Fibroblast of skin of right biceps (primary cell): ENCODE measurements at places on chromosomes 7 and 10.
A peak's percentile ranks its signal among the peaks of the same experiment; 100 is the strongest.

DNA sequence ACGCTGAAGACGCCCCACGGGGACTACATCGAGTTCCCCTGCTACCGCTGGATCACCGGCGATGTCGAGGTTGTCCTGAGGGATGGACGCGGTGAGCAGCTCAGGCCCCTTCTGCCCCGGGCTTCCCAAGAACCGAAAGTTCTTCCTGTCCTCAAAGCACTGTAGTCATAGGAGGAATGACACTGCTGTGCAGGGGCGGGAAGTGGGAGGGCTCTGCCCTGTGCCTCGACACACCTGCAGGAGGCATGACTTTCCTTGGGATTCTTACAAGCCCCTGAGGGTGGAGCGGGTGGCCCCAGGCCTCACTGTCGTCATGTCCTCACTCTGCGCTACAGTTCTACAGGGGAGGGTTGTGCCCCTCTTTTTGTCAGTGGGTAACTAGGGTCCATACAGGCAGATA, 8.6 kb downstream of the ALOX5 start:
- DNase-seq: no peak

- DNase-seq: no peak
These were observed 12.9 kb downstream of the UPP1 start for GRCh38 chr7:48101968-48102367.

- DNase-seq: no peak
These were observed 16.0 kb downstream of the IL2RA start for GRCh38 chr10:6045878-6046772.

DNA sequence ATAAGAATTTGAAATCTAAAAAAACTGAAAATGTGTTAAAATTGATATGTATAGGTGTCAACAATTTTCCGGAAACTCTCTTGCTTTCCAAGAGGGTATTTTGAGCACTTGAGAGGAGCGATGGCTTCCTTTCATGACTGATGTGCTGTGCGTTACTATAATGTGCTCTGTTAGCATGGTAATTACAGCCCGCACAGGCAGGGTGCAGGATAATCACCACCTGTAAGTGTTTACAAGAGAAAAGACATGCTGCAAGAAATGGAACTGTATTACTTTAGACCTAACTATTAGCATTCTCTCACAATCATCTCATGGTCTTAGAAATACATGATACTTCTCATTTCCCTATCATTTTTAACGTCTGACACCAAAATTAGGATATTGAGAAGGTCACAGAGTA, 92.4 kb upstream of the ADARB2 start:
- DNase-seq: no peak

DNA sequence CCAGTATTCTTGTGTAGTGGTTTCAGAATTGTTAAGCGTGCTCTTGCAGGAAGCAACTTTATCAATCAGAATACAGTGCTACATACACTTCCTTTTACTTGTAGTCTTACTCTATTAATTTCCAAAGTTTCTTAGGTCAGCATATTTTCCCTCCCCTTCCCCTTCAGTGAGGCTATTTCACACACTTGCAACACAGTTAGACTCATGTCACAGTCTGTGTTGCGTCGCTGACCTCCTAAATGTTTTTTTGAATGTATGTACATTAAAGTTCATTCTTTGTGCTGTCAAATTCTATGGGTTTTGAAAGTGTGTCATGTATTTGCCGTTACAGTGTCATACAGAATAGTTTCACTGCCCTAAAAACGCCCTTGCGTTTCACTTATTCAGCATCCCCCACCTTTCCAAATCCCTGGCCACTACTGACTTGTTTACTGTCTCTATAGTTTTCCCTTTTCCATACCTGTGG, 5.4 kb upstream of the HKDC1 start:
- no peak for DNase-seq

GRCh38 chr10:44979281-44980191, 927 bp upstream of the DEPP1 start:
- no peak for DNase-seq

DNA sequence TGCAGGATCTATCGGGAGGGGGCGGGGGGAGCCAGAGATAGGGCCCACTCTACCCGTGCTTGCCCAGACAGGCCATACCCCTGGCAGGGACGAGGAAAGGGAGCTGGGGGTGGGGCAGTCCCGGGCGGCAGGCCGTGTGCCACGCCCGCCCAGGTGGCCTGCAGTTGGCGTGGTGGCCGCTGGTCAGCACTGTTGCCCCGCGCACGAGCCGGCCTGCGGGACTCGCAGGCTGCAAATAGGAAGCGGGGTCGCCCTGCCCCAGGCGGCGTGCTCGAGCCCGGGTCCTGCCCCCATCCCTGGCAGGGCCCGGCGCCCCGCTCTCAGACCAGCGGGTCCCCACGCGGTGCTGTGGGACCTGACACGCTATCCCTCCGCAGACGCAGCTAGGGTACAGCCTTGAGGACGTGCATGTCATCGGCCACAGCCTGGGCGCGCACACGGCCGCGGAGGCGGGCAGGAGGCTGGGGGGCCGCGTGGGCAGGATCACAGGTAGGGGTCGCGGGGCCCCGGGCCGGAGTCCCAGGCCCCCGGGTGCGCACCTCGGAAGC, 6.7 kb downstream of the PNLIPRP2 start:
- DNase-seq: no peak

GRCh38 chr10:32893434-32893833, 64.6 kb downstream of the ITGB1 start:
- DNase-seq: no peak

DNA sequence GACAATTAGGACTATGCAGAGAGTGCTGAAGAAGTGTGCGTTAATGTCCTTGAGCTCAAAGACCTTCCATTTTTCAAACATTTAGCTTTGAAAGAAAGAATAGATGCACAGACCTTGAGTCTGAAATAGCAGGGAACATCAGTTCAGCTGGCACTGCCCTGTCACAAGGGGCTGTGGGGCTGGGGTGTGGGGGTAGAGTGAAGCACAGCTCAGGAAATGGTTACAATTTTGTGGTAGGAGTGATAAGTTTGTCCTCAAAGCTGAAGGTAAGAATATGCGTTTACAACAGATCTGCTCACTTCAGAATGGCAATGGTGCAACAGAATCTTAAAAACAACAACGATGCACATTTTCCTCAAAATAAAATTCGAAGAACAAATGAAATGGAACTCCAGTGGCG, 33.6 kb downstream of the SMKR1 start:
- DNase-seq: no peak

DNA sequence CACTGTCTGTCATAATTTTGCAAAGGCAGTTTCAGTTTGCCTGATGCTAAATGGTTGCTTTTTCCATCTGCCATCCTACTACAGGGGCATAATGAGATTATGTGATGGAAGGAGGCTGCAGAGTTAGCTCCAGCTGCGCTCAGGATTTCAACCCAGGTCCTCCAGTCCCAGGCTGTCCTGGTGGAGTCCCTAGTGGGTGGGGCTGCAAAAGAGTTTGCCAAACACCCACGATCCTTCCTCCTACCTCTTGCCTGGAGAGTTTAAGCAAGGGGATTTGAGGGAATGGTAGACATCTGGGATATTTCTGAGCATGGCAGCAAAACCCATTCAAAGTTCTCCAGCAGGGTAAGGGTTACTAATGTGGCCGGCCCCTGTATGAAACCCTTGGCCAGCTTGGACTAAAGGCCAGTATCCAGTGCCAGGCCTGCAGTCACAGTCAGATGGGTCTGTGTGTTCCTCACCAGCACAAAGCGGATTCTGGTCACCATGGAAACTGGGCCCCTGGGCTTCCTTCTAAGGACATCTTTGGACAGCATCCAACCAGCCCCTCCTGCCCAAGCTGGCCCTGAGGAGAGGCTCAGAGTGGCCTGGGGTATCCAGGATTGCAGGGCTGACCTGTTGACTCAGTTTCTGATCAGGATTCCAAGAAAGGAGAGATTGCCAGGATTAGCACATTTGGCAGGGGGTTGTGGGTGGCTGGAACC, 42.7 kb upstream of the CHST3 start:
- no peak for DNase-seq

- DNase-seq: no peak
These were observed 12.4 kb downstream of the POLL start for GRCh38 chr10:101575580-101576210.

- no peak for DNase-seq
These were observed 83.5 kb downstream of the ST7 start for GRCh38 chr7:117036836-117037235.

- DNase-seq: peak; percentile 35
These were observed 550 bp upstream of the ANK3 start for GRCh38 chr10:60390224-60390626.
